ENCODE measurements at places on chromosomes 7 and 10.

DNA sequence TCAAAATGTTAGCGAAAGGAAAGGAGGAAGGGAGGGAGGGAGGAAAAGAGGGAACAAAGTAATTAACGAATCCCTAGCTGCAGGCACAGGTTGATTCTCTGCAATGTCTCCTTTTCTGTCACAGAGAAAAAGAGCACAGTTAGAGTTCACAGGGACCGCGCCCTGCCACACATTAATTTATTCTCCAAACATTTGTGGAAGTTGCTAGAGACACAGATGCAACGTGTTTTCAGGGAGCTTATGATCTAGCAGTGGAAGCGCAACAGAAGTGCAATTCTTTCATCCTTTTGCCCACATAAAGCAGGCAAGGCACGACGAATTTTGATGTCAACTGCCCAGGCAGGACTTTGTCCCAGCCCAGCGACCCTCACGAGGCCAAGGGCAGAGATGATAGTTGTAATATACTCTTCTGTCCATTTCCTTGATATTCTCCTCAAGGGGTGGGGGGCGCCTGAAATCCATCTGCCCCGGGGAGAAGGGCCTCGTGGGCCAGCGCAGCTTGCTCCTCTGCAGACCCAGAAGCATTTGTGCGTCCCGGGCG lies 101.7 kb upstream of the ZNF438 start:
- DNase-seq: no peak

DNA sequence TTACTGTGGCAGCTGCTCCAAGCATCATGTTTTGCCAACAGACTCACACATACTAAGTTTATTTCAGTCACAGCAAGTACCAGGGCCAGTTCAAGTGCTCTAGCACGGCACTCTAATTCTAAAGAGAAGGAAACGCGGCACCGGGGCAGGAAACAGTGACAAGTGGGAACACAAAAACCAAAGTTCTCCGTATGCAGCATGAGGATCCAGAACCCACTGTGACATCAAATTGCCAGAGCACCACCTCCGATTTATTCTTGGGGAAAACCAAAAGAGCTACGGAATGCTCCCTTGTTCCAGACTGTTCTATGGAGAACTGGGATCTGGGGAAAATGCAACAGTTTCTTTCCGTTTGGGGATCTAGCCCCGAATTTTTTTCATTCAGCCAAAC lies 448 bp upstream of the PTER start:
- no peak for DNase-seq

GRCh38 chr10:102761981-102762380 lies 18.2 kb downstream of the WBP1L start:
- DNase-seq: no peak

DNA sequence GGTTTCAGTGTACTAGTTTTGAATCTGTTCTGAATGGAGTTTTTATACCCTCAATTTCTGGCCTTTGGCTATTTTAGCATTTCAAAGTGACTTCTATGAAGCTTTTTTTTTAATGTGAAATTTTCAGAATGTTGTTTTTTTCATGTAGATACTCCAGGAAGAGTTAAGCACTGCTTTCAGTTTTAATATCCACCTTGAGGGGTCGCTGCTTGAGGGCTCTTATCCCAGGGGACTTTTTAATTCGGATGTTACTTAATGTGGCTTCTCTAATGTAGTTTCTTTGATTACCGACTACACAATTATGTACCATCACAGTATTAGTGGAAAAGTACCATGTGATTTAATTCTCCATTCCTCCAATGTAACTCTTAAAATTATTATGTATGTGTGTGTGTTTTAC lies 5.2 kb downstream of the IFIT5 start:
- no peak for DNase-seq

DNA sequence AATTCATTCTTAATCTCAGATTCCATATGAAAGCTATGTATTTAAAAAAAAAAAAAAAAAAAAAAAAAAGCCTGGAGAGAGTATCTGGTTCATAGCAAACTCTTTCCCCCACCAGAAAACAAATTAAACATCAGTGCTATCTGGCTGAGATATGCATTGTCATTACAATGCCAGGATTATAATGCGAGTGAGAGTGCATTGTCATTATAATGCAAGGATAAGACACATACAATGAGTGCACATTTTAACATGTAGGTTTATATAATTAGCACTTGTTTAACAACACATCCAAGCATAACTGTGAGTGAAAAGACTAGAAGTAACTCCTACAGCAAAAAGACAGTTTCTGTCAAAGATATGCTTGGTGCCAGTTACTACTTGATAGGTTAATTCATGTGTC lies 48.1 kb downstream of the ITPRID1 start:
- no peak for DNase-seq

Measured in activated T-cell treated with anti-CD3 and anti-CD28 coated beads, Interleukin-2, amount 50 U/mL, for 1 hour (primary cell).